ENCODE measurements at places on chromosomes 3 and 15.

- DNase-seq = no peak
Observed at GRCh38 chr3:182469086-182469485, 324.2 kb upstream of the ATP11B start.

- no peak for DNase-seq
Observed at GRCh38 chr3:64575211-64575844, 112.5 kb downstream of the ADAMTS9 start.

GRCh38 chr15:57562196-57562769 lies 29.4 kb upstream of the MYZAP start:
- DNase-seq = no peak

GRCh38 chr15:68843425-68844311 lies 23.0 kb upstream of the ANP32A start:
- peak; percentile 64 for DNase-seq

GRCh38 chr3:47554335-47554734 lies 24.3 kb downstream of the CSPG5 start:
- no peak for DNase-seq

GRCh38 chr3:148026009-148026588 lies 616.9 kb downstream of the ZIC1 start:
- DNase-seq = peak; percentile 58

DNA sequence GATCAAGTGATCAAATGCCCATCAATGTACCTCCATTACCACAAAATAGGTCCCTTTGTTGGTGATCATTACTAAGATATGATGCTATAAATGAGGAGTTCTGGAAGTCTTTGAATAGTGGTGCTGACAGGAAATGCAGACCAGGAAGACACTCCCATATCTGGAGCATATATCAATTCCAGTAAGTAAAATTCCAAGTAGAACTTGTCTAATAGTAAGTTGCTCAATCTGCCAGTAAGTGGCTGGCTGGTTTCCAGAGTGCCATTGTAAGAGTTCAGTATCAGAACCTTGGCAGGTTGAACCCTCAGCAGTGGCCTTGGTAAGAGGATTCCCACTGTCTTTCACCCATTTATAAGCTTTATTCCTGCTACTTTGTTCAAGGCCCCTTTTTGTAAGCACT lies 379.9 kb upstream of the RBMS3 start:
- no peak for DNase-seq
